ENCODE measurements at places on chromosomes 16 and 17.

- no peak for DNase-seq
These were observed 23.0 kb downstream of the MAP2K6 start for GRCh38 chr17:69437475-69437874.

- no peak for DNase-seq
These were observed 210.4 kb upstream of the CHMP6 start for GRCh38 chr17:80781211-80781610.

GRCh38 chr17:45093444-45094110 is 32.5 kb downstream of the NMT1 start:
- DNase-seq = no peak

DNA sequence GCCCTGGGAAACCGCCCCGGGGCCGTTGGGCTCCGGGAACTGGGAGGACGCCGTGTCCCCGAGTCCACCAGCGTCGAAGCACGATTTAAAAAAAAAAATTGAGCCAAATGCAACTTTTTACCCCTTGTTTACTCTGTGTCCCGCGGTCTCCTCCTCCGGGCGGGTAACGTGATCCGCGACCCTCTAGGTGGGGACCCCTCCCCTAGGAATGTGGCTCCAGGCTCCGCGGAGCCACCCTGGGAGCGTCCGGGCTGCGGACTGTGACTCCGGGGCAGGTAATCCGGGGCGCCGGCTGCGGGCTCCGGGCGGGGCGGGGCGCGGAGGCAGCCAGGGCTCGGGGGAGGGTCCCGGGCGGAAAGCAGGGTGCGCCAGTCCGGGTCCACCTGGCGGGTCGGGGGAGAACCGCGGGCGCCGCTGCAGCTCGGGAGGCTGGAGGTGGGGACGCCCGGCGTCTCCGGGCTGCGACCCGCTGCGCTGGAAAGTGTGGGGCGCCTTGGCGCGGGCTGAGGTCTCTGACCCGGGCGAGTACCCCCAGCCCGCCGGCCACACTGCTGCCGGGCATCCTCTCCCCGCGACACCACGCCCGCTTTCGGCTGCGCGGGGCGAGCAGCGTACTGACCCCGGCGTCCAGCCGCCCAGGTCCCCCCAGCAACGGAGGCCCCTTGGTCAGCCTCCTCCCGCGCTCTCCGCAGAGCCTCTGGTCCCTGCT is 852 bp upstream of the HELZ start:
- peak; percentile 22 for DNase-seq

- no peak for DNase-seq
These were observed 141.4 kb downstream of the TMEM132E start for GRCh38 chr17:34720760-34721159.

DNA sequence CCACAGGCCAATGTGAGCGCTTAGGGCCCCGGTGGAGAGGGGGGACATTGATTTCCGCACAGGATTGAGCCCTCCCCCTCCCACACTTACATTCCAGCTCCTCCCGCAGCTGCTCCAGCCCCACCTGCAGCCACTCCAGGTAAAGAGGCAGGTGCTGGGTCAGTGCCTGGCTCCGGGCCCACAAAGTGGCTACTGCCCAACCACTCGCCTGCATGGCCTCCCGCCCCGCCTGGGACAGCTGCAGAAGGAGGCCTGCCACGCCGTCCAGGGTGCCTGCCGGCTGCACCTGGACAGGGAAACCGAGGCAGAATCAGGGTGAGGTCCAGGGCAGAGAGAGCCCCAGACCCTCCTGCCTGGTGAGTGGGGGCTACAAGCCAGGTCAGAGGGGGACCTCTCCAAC is 46.3 kb downstream of the RMI2 start:
- DNase-seq = no peak

- no peak for DNase-seq
These were observed 1378.8 kb upstream of the CDH8 start for GRCh38 chr16:63415014-63415413.

- DNase-seq = no peak
These were observed 33.2 kb upstream of the KCNJ2 start for GRCh38 chr17:70136131-70136530.

DNA sequence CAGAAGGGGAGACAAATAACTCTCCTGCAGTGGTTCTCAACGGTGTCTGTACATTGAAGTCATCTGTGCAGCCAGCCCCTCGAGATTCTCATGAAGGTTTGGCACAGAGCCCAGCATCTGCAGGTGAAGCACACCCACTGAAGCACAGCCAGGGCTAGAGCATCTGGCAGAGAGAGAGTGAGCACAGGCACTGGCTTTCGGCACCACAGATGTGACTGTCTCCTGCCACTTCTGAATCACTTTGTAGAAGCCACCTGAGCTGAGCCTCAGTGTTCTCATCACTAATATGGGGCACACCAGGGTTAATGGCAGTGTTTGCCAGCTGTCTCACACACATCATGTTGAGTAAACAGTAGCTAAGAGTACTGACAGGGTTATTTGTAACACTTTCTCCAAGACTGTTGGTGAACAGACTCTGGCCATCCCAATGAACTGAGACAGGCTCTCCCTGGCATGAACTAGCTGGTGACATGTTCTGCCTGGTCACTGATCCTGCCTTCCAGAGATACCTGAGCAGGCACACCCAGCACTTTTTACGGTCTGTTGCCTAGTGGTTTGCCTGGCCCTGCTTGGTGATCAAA is 10.9 kb downstream of the HSPB9 start:
- no peak for DNase-seq

DNA sequence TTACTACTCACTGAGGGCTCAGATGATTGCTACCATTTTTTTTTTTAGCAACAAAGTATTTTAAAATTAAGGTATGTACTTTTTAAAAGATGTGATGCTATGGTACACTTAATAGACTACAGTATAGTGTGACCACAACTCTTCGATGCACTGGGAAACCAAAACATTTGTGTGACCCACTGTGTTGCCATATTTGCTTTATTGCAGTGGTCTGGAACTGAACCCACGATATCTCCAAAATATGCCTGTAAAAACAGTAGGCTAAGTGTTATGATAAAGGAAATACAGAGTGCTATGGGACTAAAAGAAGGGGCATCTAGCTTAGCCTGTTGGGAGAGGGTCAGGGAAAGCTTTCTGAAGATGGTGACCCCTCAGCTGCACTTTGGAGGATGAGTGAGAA is 41.6 kb upstream of the HNF1B start:
- DNase-seq = no peak

- DNase-seq = no peak
These were observed 129.0 kb upstream of the CIBAR2 start for GRCh38 chr16:85240982-85241924.

- no peak for DNase-seq
These were observed 95.8 kb downstream of the IRF8 start for GRCh38 chr16:85994492-85995490.

DNA sequence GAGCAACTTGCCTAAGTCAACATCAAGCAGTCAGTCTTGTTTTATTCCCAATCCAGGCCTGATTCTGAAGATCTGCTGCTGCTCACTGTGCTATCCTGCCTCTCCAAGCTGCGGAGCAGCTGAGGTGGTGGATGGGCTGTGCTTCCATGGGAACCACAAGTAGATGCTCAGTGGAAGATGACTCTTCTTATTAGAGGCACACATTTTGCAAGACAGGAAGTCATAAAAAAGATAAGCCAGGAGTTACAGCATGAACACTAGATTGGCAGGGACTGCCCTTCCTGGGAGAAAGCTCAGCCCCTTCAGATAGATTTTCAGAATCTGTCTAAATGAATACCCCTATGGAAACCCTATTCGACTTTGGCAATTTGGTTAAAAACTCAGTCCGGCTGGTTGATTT is 143.1 kb downstream of the SHISA6 start:
- DNase-seq = no peak

- no peak for DNase-seq
These were observed 12.2 kb upstream of the ZNF594 start for GRCh38 chr17:5203908-5204294.

- DNase-seq = no peak
These were observed 17.0 kb downstream of the DUSP14 start for GRCh38 chr17:37506678-37507077.

GRCh38 chr17:19508577-19508867 is 25.1 kb upstream of the SLC47A1 start:
- DNase-seq = no peak

DNA sequence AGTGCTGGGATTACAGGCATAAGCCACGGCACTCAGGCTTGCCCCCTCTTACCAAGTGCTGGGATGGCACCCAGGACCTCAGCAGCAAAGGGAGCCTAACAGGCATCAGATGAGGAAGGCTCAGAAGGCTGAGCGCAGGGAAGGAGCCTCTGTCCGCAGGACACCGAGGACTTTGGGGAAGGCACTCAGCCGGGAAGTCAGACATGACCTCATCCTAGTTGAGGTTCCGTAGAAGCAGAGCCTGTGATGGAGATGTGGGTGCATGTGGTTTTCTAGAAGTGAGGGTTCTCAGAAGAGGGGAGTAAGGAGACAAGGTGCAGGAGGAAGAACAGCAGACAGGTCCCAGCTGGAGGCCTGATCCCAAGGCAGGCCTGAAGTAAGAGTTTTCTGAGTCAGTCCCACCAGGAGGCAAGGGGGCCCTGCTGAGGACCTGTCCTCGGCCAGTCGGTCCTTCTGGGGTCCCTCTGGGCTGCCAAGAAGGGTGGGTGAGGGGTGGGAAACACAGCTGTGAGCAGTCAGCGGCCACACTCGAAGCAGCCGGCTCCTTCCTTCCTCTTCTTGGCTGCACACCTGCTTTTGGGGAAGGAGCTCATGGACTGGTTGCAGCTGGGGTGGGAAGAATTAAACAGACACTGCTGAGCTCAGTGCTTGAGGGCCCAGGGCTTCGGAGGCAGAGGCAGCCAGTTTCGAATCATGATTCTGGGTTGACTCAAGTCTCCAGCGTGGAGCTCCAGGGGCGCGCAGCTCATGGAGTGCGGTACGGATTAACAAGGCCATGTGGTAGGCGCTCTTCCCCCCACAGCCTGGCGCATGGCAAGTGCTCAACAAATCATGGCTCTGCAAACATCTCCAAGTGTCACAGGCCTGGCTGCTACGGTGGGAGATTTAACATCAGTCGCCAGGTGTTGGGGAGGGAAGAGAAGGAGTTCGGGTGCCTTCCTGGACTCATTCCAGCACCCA is 38.9 kb upstream of the SNN start:
- DNase-seq = no peak

GRCh38 chr17:41392278-41392677 is 5.1 kb downstream of the KRT31 start:
- no peak for DNase-seq

GRCh38 chr16:72978212-72978611 is 69.7 kb downstream of the ZFHX3 start:
- no peak for DNase-seq

DNA sequence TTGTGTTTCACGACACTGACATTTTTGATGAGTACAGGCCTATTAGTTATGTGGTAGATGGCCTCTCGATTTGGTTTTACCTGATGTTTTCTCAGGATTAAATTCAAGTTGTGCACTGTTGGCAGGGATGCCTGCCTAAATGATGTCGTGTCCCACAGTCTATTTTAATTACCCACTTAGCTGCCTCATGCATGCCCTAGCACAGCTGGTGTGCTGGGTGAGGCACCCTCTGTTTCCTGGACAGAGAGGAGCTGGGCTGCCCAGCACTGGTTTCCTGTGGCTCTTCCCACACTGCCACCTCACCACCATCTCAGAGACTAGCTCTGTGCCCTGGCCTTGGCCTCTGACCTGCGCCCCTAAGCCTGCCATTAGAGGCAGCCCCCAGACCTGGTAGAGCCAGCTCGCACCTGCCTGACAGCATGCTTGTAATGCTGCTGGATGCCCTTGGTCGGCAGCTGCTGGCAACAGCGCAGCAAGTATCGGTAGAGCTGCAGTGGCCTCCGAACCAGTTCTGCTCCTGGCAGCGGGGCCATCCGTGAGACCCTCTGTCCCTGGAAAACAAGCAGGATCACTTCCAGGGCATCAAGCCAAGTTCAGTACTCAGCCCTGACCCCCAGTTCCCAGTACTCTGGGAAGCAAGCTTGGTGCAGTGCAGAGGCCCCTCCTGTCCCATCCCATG is 10.9 kb downstream of the LYRM9 start:
- no peak for DNase-seq

DNA sequence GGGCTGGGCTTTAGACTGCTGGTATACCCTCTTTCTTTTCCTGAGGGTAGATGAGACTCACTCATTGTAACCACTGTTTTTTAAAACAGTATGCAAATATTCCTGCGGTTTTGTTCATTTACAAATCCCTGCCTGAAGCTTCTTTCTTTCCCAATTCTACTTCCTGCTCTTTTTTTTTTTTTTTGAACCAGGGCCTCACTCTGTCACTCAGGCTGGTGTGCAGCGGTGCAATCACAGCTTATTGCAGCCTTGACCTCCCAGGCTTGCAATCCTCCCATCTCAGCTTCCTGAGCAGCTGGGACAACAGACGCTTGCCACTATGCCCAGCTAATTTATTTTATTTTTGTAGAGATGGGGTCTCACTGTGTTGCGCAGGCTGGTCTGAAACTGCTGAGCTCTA is 8.0 kb upstream of the SULT1A1 start:
- DNase-seq = no peak

- no peak for DNase-seq
These were observed 186.9 kb upstream of the ELAC2 start for GRCh38 chr17:13204607-13205237.

DNA sequence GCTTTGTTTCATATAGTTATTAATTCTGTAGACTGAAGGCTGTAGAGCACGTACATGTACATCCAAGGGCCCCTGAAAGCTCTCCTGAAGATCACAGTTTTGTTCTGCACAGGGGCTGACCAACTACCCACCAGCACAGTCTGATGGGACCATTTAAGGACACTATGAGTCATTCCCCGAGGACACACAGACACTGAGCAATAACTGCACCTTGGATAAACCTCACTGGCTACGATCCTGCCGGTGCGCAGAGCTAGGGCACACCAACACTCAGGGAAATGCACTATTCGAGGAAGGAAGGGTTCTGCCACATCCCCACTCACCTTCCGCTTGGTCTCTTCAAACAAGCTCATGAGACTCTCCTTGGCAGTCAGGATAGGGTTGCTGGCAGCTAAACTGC is 20.3 kb downstream of the SMG6 start:
- no peak for DNase-seq

GRCh38 chr16:82043680-82044584 is 8.9 kb downstream of the HSD17B2 start:
- no peak for DNase-seq

- DNase-seq = no peak
These were observed 9.8 kb downstream of the MIEF2 start for GRCh38 chr17:18270046-18270931.

Data from stimulated activated CD8-positive, alpha-beta memory T cell treated with anti-CD3 and anti-CD28 coated beads, Interleukin-15, amount 100 ng/mL, for 48 hours (primary cell).